RWPE2 (cell line): ENCODE measurements at places on chromosomes 4 and X.
A peak's percentile ranks its signal among the peaks of the same experiment; 100 is the strongest.

- H3K4me1 ChIP-seq, result no peaks in the 10 kb centered on the region
- peak overlapping the region; percentile 18 for H3K4me3 ChIP-seq
- H3K36me3 ChIP-seq, result no peaks in the 10 kb centered on the region
- no peak overlapping the region for H3K27ac ChIP-seq
- no peak for DNase-seq
These were observed 74.8 kb upstream of the BCOR start for GRCh38 chrX:40172401-40173142.

- no peak overlapping the region for H3K4me3 ChIP-seq
- H3K27ac ChIP-seq, result no peak overlapping the region
- no peak for DNase-seq
- H3K27me3 ChIP-seq, result no peaks in the 10 kb centered on the region
- no peaks in the 10 kb centered on the region for H3K4me1 ChIP-seq
These were observed 33.0 kb downstream of the CISD2 start for GRCh38 chr4:102901804-102902203.

DNA sequence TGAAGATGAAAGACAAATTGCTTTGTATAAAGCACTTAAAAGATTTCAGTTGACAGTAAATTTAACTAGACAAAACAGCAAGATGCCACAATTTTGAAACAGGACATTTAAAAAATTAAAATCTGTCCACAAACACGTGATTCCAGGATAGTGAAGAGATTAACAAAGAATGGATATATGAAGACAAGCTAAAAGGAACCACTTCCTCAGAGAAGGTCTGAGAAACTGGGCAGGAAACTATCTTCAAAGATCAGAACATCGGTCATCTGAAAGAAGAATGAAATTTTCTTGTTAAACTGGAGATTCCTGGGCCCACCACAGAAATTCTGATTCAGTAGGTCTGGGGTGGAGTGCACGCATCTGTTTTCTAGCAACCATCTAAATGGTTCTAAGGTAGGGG lies 1.4 kb downstream of the RWDD4 start:
- no peak overlapping the region for H3K27ac ChIP-seq
- H3K4me1 ChIP-seq, result peaks cover 13% of the 10 kb centered on the region
- no peak overlapping the region for H3K4me3 ChIP-seq
- no peaks in the 10 kb centered on the region for H3K27me3 ChIP-seq
- DNase-seq, result no peak
- peaks cover 31% of the 10 kb centered on the region for H3K36me3 ChIP-seq

DNA sequence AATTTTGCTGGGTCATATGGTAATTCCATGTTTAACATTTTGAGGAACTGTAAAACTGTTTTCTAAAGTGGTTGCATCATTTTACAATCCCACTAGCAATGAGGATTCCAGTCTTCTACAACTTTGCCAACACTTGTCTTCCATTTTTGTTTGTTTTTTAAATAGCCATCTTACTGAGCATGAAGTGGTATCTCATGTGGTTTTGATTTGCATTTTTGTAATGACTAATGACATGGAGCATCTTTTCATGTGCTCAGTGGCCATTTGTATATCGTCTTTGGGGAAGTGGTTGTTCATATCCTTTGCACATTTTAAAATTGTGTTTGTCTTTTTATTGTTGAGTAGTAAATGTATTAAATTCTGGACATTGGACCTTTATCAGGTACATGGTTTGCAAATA lies 94.7 kb downstream of the TMEM131L start:
- H3K4me3 ChIP-seq, result no peak overlapping the region
- no peaks in the 10 kb centered on the region for H3K27me3 ChIP-seq
- H3K27ac ChIP-seq, result no peak overlapping the region
- no peak for DNase-seq
- H3K4me1 ChIP-seq, result no peaks in the 10 kb centered on the region

GRCh38 chr4:183816882-183817509 lies 88.1 kb upstream of the STOX2 start:
- H3K27me3 ChIP-seq, result no peaks in the 10 kb centered on the region
- H3K4me3 ChIP-seq, result no peak overlapping the region
- no peaks in the 10 kb centered on the region for H3K4me1 ChIP-seq
- no peaks in the 10 kb centered on the region for H3K36me3 ChIP-seq

DNA sequence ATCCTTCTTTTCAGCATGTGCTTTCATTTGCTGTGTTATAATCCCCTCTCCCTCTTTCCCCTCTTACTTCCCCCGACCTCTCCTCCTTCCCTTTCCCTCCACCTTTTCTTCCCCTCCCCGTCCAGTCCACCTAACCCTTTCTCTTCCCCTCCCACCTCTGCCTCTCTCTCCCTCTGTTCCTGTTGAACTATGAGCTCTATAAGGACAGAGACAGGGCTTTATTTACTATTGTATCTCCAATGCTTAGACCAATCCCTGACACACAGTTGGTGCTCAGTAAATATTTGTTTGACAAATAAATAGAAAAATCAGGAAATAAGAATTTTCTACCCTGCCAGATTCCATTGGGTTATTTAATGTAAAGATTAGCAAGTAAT lies 60.8 kb downstream of the EGF start:
- no peak overlapping the region for H3K27ac ChIP-seq
- DNase-seq, result no peak
- H3K36me3 ChIP-seq, result no peaks in the 10 kb centered on the region
- H3K4me1 ChIP-seq, result peaks cover under 1% of the 10 kb centered on the region
- H3K4me3 ChIP-seq, result no peak overlapping the region
